ENCODE measurements at places on chromosomes 11 and 22.

DNA sequence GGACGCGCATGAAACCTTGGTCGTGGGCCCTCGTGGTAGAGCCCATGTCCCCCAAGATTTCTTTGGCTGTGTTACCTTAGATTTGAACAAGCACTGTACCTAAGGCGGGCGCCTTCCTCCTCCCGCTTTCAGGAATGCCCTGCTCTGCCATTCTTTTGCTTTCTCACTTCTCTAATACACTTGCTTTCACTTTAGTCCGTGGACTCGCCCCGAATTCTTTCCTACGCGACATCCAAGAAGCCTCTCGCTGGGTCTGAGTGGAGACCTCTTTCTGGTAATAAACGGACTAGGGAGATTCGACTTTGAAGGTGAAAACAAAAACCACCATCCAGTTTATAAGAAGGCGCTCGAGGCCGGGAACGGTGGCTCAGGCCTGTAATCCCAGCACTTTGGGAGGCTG is 1.2 kb upstream of the NUP50 start:
- no peak for DNase-seq

DNA sequence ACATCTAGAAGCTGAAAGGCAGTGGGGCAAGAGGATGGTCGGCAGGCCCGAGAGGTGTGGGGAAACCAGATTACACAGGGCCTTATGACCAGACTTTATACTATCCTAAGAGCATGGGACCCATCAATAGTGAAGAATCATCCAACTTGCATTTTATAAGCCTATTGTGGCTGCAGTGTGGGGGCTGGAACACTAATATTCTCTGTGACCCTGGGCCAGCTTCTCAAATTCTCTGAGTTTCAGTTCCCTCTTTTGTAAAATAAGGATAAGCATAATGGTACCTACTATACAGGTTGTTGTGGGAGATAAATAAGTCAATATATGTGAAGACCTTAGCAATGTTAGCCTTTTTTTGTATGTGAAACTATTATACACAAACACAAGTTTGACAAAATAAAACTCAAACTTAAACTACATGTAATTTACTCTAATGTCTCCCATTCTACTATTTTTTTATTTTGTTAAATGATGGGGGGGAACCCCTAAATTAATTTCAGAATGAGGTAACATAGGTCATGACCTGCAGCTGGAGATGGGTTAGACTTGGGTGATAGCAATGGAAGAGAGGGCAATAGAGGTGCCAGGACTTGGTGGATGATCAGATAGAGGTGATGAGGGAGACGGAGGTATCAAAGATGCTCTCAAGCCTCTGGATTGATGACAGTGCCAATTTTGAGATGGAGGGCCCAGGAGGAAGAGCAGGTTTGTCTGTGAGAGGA is 30.1 kb downstream of the SMCO4 start:
- DNase-seq: no peak

DNA sequence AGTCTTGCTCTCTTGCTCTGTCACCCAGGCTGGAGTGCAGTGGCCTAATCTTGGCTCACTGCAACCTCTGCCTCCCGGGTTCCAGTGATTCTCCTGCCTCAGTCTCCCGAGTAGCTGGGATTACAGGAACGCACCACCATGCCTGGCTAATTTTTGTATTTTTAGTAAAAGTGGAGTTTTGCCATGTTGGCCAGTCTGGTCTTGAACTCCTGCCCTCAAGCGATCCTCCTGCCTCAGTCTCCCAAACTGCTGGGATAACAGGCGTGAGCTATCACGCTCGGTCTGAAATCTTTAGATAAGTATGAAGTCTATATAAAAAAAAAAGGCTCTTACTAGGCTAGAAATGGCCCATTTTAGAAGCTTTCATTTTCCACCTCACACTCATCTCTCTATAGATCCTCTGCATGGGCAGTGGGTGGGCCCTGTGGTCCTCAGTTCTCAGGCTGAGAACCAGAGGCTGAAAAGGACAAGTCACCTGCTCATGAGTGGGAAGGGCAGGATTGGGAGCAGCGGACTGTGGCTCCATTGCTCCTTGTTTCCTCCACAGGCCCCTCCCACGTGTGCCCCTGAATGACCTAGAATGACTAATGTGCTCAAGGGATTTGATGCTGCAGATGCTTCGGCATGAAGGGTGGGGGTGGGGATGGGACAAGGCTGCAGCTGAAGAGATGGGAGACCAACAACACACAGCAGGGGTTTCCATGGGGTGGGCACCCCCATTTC is 19.8 kb upstream of the PRAME start:
- DNase-seq: no peak

- DNase-seq: no peak
Observed at GRCh38 chr11:111530091-111530490, 10.4 kb upstream of the LAYN start.

GRCh38 chr11:86182976-86183584 is 61.5 kb upstream of the EED start:
- DNase-seq: no peak

DNA sequence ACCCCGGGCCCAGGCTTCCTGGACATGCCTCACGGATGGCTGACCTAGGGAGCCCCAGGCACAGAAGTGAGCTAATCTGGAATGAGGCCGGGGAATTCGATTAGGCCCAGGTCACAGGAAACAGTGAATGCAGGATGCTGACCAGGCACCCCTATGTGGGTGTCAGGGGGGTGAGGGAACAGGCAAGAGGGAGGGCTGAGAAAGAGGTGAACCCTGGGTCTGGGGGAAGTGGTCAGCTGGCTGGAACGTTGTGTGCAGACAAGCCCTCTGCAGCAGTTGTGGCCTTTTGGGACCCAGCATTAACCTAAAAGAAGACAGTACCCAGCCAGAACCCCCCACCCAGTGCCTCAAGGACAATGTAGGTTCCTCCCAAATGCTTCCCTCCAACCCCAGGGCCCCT is 8.1 kb downstream of the SERHL2 start:
- DNase-seq: no peak

GRCh38 chr11:92511522-92512203 is 287.0 kb downstream of the FAT3 start:
- no peak for DNase-seq

DNA sequence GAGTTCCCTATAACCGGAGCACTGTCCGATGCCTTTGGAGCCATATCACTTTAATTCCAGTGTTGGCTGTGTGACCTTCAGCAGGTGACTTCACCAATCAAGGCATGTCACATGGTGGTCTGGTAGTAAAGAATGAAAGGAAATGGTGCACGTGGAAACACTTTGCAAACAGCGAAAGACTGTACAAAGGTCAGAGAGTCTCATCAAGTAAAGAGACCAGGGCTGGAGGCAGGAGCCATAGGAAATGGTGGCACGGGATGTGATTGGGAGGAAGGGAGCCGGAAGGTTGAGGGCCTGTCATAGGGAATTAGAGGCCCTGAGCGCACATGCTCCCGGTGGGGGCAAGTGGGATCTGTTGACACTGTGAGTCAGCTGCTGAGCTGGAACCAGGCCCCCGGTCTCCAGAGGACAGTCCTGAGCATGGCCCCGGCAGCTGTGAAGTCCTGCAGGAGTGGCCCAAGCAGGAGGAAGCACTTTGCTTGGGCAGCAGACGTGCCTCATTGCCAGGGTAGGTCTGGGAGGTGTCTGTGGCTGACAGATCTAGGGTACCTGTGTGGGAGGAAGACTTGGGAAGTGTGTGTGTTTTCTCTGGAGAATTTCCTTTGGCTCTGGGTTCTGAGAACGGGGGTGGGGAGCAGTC is 2.0 kb downstream of the DAGLA start:
- DNase-seq: no peak

- DNase-seq: no peak
Observed at GRCh38 chr22:21569459-21570170, 2.1 kb downstream of the UBE2L3 start.

GRCh38 chr11:118232659-118233058 is 7.8 kb upstream of the JAML start:
- no peak for DNase-seq

DNA sequence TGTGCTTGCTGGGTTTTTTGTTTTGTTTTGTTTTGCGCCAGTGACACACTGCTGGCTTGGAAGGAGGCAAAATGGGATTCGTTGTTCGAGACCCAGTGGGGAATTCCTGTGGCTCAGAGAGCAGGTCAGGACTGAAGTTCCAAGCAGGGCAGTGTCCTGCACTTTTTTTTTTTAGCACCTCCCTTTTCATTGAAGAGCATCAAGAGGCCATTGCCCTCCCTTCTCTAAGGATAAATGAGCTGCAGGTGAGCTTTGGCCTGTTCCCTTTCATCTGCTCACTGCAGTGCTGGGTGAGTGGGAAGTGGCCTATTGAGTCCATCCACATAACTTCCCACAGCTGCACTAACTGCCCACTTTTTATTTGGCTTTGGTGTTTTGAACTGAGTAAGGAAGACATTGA is 87.8 kb downstream of the ARHGAP42 start:
- no peak for DNase-seq

GRCh38 chr11:9200471-9200870 is 64.7 kb downstream of the DENND5A start:
- no peak for DNase-seq

- DNase-seq: no peak
Observed at GRCh38 chr11:73366265-73366610, 10.0 kb upstream of the RELT start.
